Epithelial cell of proximal tubule (primary cell): ENCODE measurements at places on chromosomes 2 and 18.

DNA sequence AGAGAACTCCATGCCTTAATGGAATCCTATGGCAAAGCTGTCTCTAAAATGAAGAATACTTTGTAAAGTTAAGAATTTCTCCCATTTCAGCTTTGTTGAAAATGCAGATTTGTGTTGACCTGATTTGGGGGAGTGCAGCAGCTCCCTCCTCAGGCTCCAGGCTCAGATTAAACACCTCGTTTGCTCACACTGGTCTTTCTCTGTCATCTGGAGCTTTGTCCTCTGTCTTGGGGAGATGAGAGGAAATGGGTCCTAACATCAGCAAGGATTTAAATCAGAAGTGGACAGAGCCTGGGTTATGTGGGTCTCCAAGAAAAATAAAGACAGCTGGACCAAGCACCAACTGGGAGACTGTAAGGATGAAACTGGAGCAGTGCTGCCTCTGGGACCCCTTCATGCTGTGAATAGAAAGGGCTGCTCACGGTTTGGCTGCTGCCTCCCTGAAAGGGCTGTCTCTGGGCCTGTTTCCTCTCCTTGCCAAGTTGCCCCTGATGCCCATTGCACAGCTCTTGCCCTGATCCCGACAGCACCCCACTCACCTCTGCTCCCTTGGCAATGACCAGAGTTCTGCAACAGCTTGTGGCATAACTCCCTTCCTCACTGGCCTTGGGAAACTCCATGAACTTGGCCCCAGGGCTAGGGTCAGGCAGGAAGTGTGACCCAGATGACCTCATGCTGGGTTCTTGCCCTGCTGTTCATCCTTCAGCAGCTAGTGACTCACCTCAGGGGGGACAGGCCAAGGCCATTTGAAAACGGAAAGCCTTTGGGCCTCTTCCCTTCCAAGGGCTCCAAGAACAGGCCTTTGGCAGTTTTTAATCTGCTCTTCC is 197.2 kb downstream of the CYP26B1 start:
- DNase-seq: no peak

DNA sequence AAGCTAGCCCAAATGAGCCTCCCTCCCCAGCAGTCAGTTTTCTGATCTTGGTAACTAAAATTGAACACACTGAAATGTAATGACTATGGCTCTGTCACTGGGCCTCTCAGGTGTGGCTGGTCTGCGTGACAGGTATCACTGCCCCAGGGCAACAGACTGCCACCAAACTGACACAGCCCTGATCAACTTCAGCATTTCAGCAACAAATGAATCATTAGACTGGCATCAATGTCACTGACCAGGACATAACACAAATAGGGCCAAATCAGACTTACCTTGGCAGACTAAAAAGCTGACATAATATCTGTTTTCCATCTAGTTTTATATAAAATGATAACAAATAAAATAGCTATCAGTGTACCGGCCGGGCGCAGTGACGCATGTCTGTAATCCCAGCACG is 290.8 kb upstream of the CHAC2 start:
- DNase-seq: no peak

- no peak for DNase-seq
These were observed 72.7 kb downstream of the TRIP12 start for GRCh38 chr2:229849073-229849472.

- DNase-seq: no peak
These were observed 201.8 kb upstream of the GALNT5 start for GRCh38 chr2:157055660-157056199.

DNA sequence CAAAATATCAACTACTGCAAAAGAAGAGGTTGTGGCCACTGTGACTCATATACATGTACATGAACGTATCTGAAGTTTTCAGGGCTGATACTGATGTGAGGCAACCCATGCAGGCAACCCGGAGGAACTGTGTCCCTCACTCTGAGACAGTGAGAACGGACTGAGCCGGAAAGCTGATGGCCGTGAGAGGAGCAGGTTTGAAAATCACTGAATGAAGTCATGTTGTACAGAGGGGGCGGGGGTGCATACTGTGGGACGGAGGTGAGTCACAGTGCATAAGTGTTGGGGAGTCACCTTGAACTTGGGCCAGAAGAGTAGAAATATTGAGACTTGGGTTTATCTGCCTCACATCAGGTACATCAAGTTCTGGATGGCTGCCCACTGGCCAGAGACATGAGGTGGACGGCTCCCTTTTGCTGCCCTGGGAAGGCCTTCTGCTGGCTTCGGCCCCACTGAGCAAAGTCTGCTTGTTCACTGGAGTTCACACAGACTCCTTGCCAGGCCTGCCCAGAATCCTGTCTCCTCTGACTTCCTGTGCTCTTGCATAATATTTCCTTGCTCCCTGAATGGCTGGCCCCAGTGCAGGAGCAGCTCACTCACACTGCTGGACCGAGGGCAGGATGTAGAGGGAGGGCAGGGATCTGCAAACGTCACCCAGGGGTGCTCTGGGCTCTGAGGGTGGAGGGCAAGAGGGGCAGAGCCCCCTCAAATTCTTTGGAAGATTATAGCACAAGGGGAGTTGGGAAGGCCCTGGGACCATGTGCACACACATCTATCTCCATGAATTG is 18.1 kb downstream of the EPAS1 start:
- peak; percentile 87 for DNase-seq

DNA sequence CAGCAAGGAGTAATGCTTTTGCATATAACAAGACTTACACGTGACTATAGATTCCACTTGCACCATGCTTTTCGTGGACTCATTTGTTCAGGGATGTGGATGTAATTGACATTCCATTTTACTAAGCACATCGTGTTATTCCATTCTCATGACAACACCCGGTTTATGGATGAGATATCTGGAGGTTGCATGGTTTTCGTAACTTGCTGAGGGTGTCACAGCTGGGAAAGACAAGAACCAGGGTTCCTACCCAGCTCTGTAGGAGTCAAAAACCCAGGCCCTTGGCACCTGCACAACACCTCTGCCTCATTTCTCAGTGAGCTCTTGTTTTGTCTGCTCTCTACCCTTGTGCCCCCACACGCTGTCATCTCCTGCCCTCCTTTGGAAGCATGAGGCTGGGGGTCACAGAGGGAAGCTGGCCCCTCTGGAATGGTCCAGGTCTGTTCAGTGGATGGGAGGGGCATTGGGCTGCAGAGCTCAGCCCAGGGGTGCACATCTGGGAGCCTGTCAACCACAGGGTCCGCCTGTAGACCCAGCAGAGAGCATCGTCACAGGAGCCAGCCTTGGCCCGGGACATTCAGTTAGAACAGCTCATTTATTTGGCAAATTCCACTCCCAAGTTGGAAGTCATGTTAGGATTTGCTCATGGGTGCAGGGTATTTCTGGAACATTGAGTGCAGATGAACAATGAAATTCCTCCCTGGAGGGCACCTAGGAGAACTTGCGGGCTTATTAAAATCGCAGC is 120.1 kb upstream of the TWIST2 start:
- DNase-seq: no peak
